ENCODE measurements at places on chromosomes 12 and 14. TPM values are rescaled to one million over a fixed set of nuclear protein-coding genes. Genes with fewer than 3 reads are reported as not detected.

GRCh38 chr14:69880893-69881292 is 1.7 kb downstream of the SMOC1 start:
- DNase-seq, result no peak

- DNase-seq, result no peak
These were observed 41.9 kb downstream of the MMAB start for GRCh38 chr12:109531411-109531810.

DNA sequence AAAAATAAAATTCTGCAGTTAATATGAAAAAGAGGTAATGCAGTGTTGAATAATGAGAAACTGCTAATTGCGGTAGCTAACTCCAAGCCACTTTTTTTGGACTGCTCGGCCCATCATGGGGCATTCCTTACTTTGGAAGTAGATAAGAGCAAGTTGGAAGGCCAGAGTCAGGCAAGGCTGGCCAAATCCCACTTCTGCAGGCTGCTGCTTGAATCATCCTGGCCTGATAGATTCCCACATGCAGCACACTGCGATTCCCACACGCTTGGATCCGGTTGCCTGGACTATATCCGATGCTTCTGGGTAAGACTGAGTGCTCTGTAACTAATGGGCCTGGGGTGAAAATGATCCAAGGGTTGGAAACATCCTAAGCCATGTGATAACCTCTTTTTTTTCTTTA is 10.6 kb downstream of the EIF2B2 start:
- no peak for DNase-seq

GRCh38 chr14:67241411-67242167 is at the start of gene PALS1:
TSS of gene PALS1 (plus strand) at chr14:67241435. CDS start at chr14:67279171, 37,736 bp downstream.
- peak; percentile 63 for DNase-seq

PMCH gene
- polyA plus RNA-seq, result not detected

FOS gene
- polyA plus RNA-seq, result 417 TPM

BIN2 gene
- 1.7 TPM for polyA plus RNA-seq

CAPS2 gene
- 3.6 TPM for polyA plus RNA-seq

TAS2R9 gene
- polyA plus RNA-seq, result not detected
